Adrenal gland (tissue), 19 donors: ENCODE measurements at places on chromosomes 7 and 10. TPM values are rescaled to one million over a fixed set of nuclear protein-coding genes. Genes with fewer than 3 reads are reported as not detected.

DNA sequence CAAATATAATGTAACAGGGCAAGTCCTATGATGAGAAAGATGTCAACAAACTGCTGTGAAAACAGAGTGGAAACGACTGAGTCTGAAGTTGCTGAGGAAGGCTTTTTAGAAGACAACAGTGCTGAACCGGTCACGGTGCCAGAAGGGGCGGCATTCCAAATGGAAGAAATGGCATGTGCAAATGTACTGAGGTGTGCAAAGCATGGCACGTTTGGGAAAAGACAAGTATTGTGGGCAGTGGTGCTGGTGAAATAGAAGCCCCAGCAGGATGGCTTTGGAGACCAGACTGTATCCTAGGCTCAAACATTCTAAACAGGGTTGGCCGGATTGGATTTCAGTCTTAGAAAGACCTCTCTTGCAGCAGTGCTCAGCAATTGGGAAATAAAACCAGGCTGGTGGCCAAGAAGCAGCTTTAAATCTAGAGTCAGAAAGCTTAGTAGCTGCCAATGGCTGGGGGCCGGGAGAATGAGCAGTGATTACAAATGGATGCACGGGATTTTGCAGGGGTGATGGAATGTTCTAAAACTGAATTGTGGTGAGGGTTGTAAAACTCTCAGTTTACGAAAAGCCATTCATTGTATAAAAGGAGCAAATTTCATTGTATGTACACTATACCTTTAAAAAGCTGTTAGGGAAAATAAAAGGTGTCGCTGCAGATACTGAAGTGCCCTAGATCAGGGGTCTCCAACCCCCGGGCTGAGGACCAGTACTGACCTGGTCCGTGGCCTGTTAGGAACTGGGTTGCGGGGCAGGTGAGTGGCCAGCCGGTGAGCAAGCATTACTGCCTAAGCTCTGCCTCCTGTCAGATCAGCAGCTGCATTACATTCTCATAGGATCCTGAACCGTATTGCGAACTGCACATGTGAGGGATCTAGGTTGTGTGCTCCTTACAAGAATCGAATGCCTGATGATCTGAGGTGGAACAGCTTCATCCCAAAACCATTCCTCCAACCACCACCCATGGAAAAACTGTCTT lies 141.6 kb downstream of the HIBADH start:
- no peak overlapping the region for H3K4me3 ChIP-seq
- H3K36me3 ChIP-seq = no peaks in the 10 kb centered on the region
- peaks cover 16% of the 10 kb centered on the region for H3K4me1 ChIP-seq
- H3K27me3 ChIP-seq = no peaks in the 10 kb centered on the region
- H3K27ac ChIP-seq = no peak overlapping the region

The PTN gene
- total RNA-seq = 11.3 TPM

DNA sequence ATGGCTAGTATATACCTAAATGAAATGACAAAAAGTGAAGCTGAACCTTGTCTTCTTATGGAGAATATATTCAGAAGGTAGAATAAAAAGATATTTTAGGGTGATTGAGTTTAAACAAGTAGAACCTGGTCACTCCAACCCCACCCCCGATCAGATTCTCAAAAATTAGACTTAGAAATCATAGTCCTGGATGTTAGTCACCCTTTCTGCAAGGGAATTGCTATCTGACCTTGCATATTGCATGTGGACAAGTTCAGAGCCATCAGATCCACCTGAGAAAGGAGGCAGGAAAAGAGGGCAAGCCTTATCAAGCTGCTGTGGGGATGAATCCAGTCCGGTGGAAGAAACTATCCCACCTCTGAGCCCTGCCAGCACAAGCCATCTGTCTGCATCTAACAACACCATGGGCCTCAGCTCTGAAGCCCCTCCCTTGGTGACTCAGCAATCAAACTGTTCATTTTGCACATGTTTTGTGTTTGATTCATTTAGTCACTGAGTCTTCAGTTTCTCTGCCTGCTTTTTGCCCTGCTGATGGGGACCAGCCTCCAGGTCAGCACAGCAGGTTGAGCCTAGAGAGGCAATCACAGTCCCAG lies 727.3 kb downstream of the AUTS2 start:
- H3K4me3 ChIP-seq = no peak overlapping the region
- H3K4me1 ChIP-seq = no peaks in the 10 kb centered on the region
- H3K36me3 ChIP-seq = no peaks in the 10 kb centered on the region
- DNase-seq = no peak

DNA sequence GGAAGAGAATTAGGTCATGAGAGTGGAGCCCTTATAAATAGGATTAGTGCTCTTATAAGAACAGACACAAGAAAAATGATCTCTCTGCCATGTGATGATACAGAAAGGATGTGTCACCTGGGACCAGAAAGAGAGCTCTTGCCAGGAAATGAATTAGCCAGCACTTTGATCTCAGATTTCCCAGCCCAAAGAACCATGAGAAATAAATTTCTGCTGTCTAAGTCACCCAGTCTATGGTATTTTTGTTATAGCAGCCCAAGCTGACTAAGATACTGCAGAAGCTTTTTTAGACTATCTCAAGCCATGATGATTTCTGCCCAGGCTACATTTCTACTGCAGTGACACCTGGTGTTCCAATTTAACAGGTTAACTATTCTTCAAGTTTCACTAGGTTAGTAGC lies 84.8 kb downstream of the RSU1 start:
- no peaks in the 10 kb centered on the region for H3K4me1 ChIP-seq
- H3K36me3 ChIP-seq = no peaks in the 10 kb centered on the region
- no peak for DNase-seq
- H3K27me3 ChIP-seq = no peaks in the 10 kb centered on the region
- H3K27ac ChIP-seq = no peak overlapping the region

The WEE2 gene
- not detected for total RNA-seq

- H3K36me3 ChIP-seq = no peaks in the 10 kb centered on the region
- H3K27me3 ChIP-seq = no peaks in the 10 kb centered on the region
- peak overlapping the region; percentile 84 for H3K27ac ChIP-seq
- DNase-seq = peak; percentile 63
- peaks cover 31% of the 10 kb centered on the region for H3K4me1 ChIP-seq
- H3K4me3 ChIP-seq = peak overlapping the region; percentile 67
Measured at GRCh38 chr10:114632869-114633715, 25.0 kb downstream of the ABLIM1 start.

GRCh38 chr10:123496996-123497660 lies 169.0 kb upstream of the GPR26 start:
- DNase-seq = no peak
- H3K27ac ChIP-seq = no peak overlapping the region
- H3K4me1 ChIP-seq = no peaks in the 10 kb centered on the region
- H3K27me3 ChIP-seq = no peaks in the 10 kb centered on the region

DNA sequence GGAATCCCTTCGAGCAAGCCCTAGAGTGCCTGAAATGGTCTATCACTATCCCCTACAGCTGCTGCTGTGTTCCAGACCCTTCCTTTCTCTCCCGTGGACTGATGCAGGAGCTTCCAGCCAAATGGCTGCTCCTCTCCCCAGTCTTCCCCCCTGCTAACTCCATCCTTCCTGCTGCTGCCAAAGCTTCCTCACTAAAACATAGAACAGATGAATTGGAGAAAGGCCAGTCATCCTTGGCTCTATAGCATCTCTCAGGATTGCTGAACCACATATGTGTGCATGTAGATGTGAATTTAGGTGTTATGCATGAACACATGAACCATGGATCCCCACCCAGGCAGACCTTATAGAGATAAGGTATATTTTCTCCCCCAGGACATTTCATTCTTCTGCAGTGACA lies 60.7 kb downstream of the GPR26 start:
- H3K4me1 ChIP-seq = no peaks in the 10 kb centered on the region
- H3K27ac ChIP-seq = no peak overlapping the region
- H3K4me3 ChIP-seq = no peak overlapping the region
- H3K27me3 ChIP-seq = no peaks in the 10 kb centered on the region
